ENCODE measurements at places on chromosomes 11 and 22.

DNA sequence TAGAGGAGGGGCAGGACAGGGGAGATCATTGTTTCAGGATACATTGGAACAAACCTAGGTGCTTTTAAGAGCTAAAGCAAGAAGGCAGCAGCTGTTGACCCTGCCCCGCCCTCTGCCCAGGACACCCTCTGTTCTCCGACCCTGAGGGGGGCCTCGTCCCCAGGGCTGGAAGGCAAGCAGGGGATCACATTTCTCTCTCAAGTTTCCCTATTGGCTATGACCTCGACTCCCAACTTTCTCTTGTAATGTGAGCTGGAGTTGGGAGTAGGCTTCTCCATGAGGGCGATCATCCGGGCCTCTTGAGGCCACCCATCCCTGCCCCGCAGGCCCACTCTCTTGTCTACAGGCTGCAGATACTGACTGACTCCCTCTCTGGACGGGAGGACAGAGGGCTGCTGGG lies 37.7 kb downstream of the DSCAML1 start:
- peaks cover 3% of the 10 kb centered on the region for H3K4me1 ChIP-seq
- H3K27me3 ChIP-seq: no peaks in the 10 kb centered on the region
- no peak overlapping the region for H3K27ac ChIP-seq
- no peak for DNase-seq
- H3K4me3 ChIP-seq: no peak overlapping the region
- no peaks in the 10 kb centered on the region for H3K36me3 ChIP-seq

- peaks cover 4% of the 10 kb centered on the region for H3K4me1 ChIP-seq
- DNase-seq: no peak
- H3K4me3 ChIP-seq: no peak overlapping the region
Observed at GRCh38 chr11:69935941-69936505, 116.8 kb upstream of the FGF3 start.

DNA sequence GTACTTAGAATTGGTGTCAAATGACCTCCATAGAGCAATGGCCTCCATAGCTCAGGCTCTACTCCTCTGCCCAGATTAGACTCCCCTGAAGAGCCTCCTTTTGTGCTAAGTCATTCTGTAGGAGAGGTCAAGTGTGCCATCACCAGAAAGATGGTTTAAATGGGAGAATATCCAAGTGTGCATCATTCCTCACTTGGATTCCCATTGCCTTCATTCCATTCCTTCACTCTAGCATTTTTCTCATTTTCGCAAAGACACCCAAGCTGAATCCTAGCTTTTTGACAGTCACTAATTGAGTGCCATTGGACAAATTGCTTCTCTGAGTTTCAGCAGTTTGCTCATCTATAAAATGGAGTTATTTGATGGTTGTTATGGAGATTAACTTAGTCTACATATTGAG lies 16.9 kb downstream of the CLMP start:
- H3K4me1 ChIP-seq: peaks cover 7% of the 10 kb centered on the region
- H3K36me3 ChIP-seq: no peaks in the 10 kb centered on the region
- no peak for DNase-seq
- no peak overlapping the region for H3K27ac ChIP-seq

- H3K4me1 ChIP-seq: no peaks in the 10 kb centered on the region
- H3K36me3 ChIP-seq: no peaks in the 10 kb centered on the region
- H3K27me3 ChIP-seq: no peaks in the 10 kb centered on the region
- no peak for DNase-seq
- H3K4me3 ChIP-seq: no peak overlapping the region
Observed at GRCh38 chr11:34055218-34056000, 3.9 kb downstream of the CAPRIN1 start.

DNA sequence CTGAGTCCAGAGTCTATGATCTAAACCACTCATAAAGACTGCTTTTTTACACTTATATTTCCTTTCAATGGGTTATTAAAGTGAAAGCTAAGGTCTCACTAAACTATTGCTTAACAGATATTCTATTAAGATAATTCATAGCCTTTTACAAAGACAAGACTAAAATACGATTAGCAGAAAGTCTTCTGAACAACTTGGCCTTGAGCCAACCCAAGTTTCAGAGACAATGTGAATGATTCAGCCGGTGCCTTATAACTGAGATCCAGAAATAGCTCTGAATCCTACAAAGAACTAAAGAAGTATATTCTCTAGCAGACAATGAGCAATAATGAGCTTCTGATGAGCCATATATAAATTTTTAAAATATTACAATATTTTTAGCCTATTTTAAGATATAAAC lies 41.5 kb upstream of the CARD18 start:
- no peak for DNase-seq
- no peaks in the 10 kb centered on the region for H3K27me3 ChIP-seq
- H3K4me1 ChIP-seq: no peaks in the 10 kb centered on the region
- H3K4me3 ChIP-seq: no peak overlapping the region

DNA sequence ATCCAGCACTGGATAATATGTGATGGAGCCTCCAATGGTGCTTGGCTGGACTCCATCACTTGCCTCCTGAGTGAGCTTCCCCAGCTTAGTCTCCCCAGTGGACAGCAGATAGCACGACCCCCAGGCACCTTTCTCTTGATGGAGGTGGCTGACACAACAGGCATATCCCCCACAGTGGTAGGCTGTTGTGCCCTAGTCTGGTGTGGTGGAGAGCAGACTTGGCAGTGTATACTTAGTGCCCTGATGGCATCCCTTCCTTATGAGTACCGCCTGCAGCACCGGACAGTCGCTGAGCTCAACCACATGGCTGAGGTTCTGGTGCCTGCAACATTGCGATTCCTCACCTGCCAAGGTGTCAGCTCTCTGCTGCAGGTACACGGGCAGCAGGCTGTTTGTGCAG lies 50.1 kb downstream of the DNHD1 start:
- 0 out of 2 replicates have a peak, but pooled peaks cover 1% of the 10 kb centered on the region for H3K4me1 ChIP-seq
- no peak for DNase-seq
- no peak overlapping the region for H3K4me3 ChIP-seq
- H3K36me3 ChIP-seq: no peaks in the 10 kb centered on the region
- no peak overlapping the region for H3K27ac ChIP-seq

- H3K36me3 ChIP-seq: no peaks in the 10 kb centered on the region
- no peaks in the 10 kb centered on the region for H3K27me3 ChIP-seq
- H3K4me3 ChIP-seq: no peak overlapping the region
- no peak overlapping the region for H3K27ac ChIP-seq
- no peak for DNase-seq
- no peaks in the 10 kb centered on the region for H3K4me1 ChIP-seq
Observed at GRCh38 chr11:130202009-130202817, 42.6 kb downstream of the ST14 start.

- no peaks in the 10 kb centered on the region for H3K36me3 ChIP-seq
- H3K4me1 ChIP-seq: 0 out of 2 replicates have a peak, but pooled peaks cover 2% of the 10 kb centered on the region
- H3K27ac ChIP-seq: no peak overlapping the region
- no peaks in the 10 kb centered on the region for H3K27me3 ChIP-seq
Observed at GRCh38 chr22:32336771-32337424, 20.8 kb upstream of the RFPL3 start.

DNA sequence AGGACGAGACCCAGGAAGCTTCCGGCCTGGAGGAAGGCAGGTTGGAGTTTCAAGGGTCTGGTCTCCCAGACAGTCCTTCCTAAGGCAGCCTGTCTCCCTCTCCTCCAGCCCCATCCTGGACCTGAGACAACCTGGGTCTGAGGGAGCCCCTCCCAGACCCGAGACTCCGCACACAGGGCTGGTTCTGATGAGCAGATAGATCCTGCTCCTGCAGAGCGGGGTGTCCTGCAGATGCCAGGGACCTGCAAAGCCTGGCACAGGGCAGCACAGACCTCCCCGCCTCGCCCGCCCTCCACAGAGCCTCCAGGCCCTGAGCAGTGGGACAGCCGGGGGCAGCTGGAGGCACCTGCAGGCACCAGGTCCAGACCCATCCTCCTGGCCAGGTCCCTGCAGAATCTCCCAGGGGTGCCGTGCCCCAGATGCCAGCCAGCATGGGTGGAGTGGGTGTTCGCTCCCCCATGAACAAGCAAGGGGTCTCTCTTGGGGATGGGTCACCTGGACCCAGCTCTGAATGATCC lies 7.8 kb downstream of the PIM3 start:
- DNase-seq: no peak
- peaks cover 2% of the 10 kb centered on the region for H3K4me1 ChIP-seq
- no peak overlapping the region for H3K27ac ChIP-seq
- H3K36me3 ChIP-seq: peaks cover 6% of the 10 kb centered on the region
- no peak overlapping the region for H3K4me3 ChIP-seq
- H3K27me3 ChIP-seq: peaks cover 3% of the 10 kb centered on the region

Measured in iPS DF 6.9 (cell line).